ENCODE measurements at places on chromosomes 4 and X.

GRCh38 chrX:15524417-15524816, 23.8 kb downstream of the BMX start:
- no peak for DNase-seq

- peak; percentile 49 for DNase-seq
Measured at GRCh38 chrX:136694431-136695087, 46.6 kb downstream of the CD40LG start.

- DNase-seq = no peak
Measured at GRCh38 chr4:17701138-17701839, 80.1 kb downstream of the FAM184B start.

- DNase-seq = peak; percentile 18
Measured at GRCh38 chr4:57020467-57021101, 41.9 kb downstream of the POLR2B start.

DNA sequence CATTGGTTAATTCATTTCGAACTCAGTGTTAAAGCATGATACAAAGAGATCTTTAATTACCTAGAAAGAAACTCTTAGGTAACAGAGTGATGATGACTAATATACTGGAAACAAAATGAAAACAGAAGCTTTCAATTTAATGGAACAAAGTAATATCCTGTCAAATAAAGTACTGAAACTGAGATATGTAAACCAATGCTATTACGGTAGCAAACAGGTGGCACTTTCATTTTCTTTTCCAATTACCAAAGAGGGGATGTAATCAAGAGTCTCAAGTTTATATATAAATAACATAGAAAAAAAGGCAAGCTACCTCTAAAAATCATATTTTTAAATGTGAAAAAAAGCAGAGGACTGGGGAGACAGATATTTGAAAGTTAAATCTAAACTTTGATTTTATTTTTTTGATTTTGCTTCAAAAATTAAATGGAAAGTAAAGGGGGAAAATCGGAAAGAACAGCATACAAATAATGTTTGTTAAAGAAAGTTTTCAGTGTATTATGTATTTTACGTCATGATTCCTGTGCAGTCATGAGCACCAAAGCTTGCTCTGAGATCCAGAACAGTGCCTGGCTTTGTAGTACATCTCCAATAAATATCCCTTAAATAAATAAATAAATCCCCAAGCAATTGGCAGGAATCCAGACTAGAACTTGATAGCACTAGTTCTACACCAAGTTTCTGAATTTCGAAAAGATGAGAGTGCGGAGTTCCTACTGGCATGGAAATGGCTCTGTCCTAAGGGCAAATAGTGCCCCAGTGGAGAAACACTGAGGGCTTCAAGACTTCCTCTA, 25.0 kb upstream of the RAPGEF2 start:
- no peak for DNase-seq

All from fibroblast of the conjunctiva (primary cell).